Bladder microvascular endothelial cell (primary cell): ENCODE measurements at places on chromosomes 11 and 22. TPM values are rescaled to one million over a fixed set of nuclear protein-coding genes. Genes with fewer than 3 reads are reported as not detected.

OR2AG2 gene
- total RNA-seq, result under 0.01 and 0.31 TPM in 2 replicates

OR10G7 gene
- not detected in 2 replicates for total RNA-seq

NXPE1 gene
- under 0.01 TPM in 1 of 2 replicates, not detected in the other for total RNA-seq

P2RX6 gene
- total RNA-seq, result 0.06 TPM in 1 of 2 replicates, not detected in the other

EXPH5 gene
- total RNA-seq, result 0.06 and 0.16 TPM in 2 replicates

HEPHL1 gene
- not detected in 2 replicates for total RNA-seq

ACTN3 gene
- under 0.01 and 0.06 TPM in 2 replicates for total RNA-seq

BTG4 gene
- total RNA-seq, result not detected in 2 replicates

CLDN5 gene
- 578 and 926 TPM in 2 replicates for total RNA-seq

OR6A2 gene
- 0.16 and 0.38 TPM in 2 replicates for total RNA-seq

ANO5 gene
- total RNA-seq, result under 0.01 and 0.44 TPM in 2 replicates

MIAT gene
- 0.16 and 0.82 TPM in 2 replicates for total RNA-seq

CHRM4 gene
- 0.16 and 0.25 TPM in 2 replicates for total RNA-seq

BRSK2 gene
- total RNA-seq, result under 0.01 and 1.4 TPM in 2 replicates

ADORA2A gene
- 13.4 and 14.2 TPM in 2 replicates for total RNA-seq

OR2AT4 gene
- not detected in 2 replicates for total RNA-seq

DDI1 gene
- total RNA-seq, result not detected in 2 replicates

FAM111B gene
- 13.9 and 31.7 TPM in 2 replicates for total RNA-seq

NLRP14 gene
- total RNA-seq, result under 0.01 TPM in 1 of 2 replicates, not detected in the other

FAM118A gene
- 10.4 and 23.7 TPM in 2 replicates for total RNA-seq

ART1 gene
- not detected in 2 replicates for total RNA-seq

MN1 gene
- 0.32 and 0.38 TPM in 2 replicates for total RNA-seq

MRGPRX3 gene
- 1.3 TPM in 1 of 2 replicates, not detected in the other for total RNA-seq

CDC45 gene
- total RNA-seq, result 28.6 and 29.6 TPM in 2 replicates

GSTP1 gene
- 693 and 847 TPM in 2 replicates for total RNA-seq

MUC5AC gene
- not detected in 2 replicates for total RNA-seq

MS4A15 gene
- total RNA-seq, result not detected in 2 replicates

DNAJB7 gene
- total RNA-seq, result not detected in 2 replicates

LYVE1 gene
- 1.4 and 15.5 TPM in 2 replicates for total RNA-seq

OR8D1 gene
- not detected in 2 replicates for total RNA-seq

CSF2RB gene
- 6.5 and 8.9 TPM in 2 replicates for total RNA-seq

ZNF280B gene
- 0.16 and 0.88 TPM in 2 replicates for total RNA-seq

CYB561A3 gene
- 32.2 and 77.0 TPM in 2 replicates for total RNA-seq

TRIM49D2 gene
- total RNA-seq, result not detected in 2 replicates

TUBA8 gene
- total RNA-seq, result 0.32 and 1.0 TPM in 2 replicates

CD3D gene
- total RNA-seq, result not detected in 2 replicates

TRIM49 gene
- not detected in 2 replicates for total RNA-seq

DLG2 gene
- 0.49 and 0.76 TPM in 2 replicates for total RNA-seq

SLC22A25 gene
- not detected in 2 replicates for total RNA-seq
